Suppressor macrophage treated with lipopolysaccharide for 1 hour (primary cell): ENCODE measurements at places on chromosomes 3 and 15.

DNA sequence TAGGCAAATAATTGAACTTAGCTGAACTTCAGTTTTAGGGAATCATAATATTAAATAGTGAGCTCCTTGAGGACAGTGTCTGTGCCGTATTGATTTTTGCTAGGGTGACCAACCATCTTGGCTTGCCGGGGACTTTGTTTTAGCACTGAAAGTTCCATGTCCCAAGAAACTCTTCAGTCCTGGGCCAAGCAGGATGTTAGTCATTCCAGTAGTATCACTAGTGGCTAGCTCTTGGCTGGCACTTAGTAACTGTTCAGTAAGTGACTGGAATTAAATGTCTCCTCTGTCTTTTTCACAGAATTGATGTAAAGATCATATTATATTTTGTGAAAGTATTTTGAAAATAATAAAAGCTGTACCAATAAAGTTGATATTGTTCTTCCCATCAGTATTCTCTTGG is 42.3 kb downstream of the RSRC1 start:
- no peak for DNase-seq

DNA sequence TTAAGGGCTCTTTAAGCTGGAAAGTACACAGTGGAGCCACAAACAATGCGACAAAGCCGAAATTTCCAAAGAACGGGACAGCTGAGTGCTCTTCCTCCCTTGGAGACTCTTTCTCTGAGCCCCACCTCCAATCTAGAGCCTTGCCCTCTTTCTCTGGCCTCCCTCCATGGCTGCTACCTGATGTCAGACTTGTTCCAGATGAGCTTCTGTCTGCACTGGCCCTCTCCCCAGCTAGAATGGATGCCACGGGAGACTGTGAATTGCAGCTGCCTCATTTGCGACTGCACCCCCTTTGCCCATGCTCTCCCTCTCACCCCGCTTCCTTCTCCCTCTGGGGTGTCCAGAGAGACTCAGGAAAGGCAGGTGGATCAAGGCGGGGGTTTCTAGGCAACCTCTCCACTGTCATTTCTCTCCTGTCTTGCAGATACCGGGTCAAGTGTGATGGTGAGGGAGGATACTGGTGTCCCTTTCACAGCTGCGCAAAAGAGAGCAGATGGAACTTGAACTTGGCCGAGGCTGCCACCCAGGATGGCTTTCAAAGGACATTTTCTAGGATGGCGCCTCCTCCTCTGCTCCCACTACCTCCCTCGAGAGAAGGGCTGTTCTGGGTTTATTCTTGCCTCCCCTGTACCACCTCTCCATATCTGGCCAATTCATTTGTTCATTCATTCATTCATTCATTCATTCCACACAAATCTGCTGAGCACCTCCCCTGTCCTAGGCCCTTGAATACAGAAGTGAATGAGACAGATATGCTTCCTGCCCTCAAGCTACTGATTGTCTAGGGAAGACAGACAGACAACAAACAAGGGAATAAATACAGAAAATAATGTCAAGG is 12.8 kb downstream of the ATP2B2 start:
- DNase-seq, result no peak

- peak; percentile 85 for DNase-seq
Observed at GRCh38 chr15:90836296-90836871, 32.0 kb upstream of the FURIN start.

GRCh38 chr3:135930255-135930654 is 35.3 kb upstream of the PPP2R3A start:
- no peak for DNase-seq

DNA sequence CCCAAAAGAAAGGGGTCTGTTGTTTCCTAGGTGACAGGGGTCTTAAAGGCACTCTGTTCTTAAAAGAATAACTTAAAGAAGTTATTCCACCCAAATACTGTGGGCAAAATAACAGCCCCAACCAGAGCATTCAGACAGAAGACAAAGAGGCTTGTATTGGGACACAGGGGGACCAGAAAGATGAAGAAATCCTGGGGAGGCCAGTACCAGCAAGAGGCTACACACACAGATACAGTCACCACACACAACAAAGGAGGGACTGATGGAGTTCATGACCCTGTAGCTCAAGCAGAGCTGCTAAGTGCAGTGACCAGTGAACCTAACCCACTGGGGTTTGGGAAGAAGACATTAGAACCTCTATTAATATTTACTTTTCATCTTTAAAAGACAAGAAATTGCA is 59.0 kb downstream of the MTHFS start:
- no peak for DNase-seq

GRCh38 chr3:16801698-16802097 is 83.1 kb upstream of the PLCL2 start:
- no peak for DNase-seq

- peak; percentile 3 for DNase-seq
Observed at GRCh38 chr3:114741066-114741465, 406.0 kb downstream of the ZBTB20 start.
